ENCODE measurements at places on chromosomes 2 and 18.

- DNase-seq = no peak
Measured at GRCh38 chr2:88329815-88330603, 122.5 kb downstream of the FOXI3 start.

GRCh38 chr18:8673256-8674209 is 31.8 kb upstream of the MTCL1 start:
- no peak for DNase-seq

GRCh38 chr2:185507719-185508118 is 230.9 kb upstream of the FSIP2 start:
- no peak for DNase-seq

- no peak for DNase-seq
Measured at GRCh38 chr2:102112271-102112670, 30.3 kb upstream of the IL1R1 start.

DNA sequence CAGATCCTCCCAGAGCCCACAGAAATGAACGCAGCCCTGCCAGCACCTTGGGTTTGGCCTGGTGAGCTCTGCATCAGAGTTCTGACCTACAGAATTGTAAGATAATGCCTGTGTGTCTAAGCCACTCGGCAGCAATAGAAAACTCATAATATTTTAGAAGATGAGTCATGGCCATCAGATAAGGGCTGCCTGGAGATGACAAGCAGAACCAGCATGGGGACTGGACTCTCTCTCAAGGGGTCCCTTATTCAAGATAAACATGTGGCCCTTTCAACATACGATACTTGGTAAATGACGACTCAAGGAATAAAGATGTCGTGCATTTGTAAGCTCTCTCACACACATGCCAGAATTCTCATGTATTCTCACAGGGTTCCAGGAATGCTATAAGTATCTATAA is 8.5 kb upstream of the AGAP1 start:
- no peak for DNase-seq

GRCh38 chr2:191329841-191330240 is 84.6 kb downstream of the MYO1B start:
- DNase-seq = no peak

DNA sequence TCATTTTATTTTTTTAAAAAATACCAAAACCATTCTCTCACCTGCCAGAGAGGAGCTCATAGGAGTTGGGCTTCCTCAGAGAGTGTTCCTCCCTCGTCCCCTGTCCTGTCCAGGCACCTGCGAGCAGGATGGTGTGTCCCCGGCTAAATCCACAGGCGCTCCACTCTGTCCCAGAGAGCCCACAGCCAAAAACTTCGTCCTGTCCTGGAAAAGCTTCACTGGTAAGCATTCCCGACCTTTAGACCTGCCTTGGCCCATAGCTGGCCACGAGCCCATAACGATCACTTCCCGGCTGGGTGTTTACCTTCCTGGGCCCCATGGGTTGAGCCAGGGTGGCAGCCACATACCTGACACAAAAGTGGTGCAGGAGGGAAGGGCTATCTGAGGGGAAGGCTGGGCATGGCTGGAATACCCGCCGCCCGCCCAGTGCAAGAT is at the start of gene NGEF:
Gene NGEF (minus strand): TSS at position 230 of the 435 bp plus-strand sequence. CDS start 38,366 bp downstream, outside the sequence.
- DNase-seq = peak; percentile 30

DNA sequence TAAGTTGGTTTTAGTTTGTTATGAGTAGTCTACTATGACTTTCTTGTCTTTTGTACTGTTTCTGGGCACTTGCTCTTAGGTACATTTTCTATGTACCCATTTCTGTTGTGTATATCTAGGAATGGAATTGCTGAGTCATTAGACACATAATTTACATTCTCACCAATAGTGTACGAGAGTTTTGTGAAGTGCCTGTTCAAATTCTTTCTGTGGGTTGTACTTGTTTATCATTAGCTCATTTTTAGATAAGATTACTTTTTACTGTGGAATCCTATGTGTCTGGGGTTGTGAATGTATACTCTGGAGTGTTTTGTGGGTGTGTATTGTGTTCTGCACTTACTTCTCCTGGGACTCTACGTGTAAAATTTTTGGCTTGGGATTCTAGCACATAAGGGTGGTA is 36.6 kb upstream of the CD28 start:
- no peak for DNase-seq

GRCh38 chr2:107545851-107546250 is 280.8 kb upstream of the RGPD4 start:
- DNase-seq = no peak

DNA sequence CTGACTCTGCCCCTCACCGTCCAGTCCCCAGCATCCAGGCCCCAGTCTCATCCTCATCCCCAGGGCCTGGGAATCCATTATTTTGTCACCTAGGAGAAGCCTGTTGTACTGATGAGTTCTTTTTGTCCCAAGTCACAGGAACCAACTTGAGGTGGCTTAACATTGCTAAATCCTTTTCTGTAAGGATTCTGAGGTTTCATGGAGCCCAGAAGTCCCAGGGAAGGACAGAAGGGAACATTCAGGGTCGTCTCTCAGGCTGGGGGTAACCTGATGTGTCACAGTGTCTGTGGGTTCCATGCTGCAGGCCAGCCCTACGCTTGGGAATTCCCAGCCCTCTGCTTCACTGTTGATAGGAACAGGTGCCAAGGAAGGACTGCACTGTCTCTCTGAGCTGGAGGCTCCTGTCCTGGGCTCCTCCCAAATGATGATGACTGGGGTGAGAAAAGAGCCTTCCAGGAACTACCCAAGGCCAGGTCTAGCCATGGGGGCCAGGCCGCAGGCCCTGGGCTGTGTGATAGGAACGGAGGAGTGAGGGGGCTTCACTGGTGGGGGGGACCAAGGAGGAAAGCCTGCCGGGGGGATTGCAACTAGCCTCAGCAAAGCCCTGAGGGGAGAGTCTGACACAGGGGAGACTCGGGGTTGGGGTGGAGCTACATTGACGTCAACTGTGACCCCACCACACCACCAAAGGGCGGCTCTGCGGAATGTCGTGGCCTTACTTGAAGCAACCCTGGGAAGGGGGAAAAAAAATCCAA is 145.7 kb downstream of the SMAD7 start:
- peak; percentile 28 for DNase-seq

DNA sequence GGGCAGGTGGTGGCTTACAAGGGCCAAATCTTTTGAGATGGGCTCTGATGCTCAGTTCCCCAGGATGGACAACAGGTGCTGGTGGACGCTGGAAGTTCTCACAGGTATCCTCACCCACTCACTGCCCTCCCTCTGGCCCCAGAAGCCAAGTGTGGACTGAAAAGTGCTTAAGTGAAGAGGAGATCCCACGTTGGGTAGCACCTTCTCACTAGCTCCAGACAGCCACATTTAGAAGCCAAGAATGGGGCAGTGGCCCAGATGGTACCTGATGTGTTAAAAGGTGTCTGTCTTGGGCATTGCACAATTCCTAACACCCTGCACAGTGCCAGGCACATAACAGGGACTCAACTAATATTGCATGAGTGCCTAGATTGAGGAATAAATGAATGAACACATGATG is 115.3 kb upstream of the TEX51 start:
- no peak for DNase-seq
